ENCODE measurements at places on chromosomes 3 and 15. TPM values are rescaled to one million over a fixed set of nuclear protein-coding genes. Genes with fewer than 3 reads are reported as not detected.

Gene LIPH
- 0.44 TPM for total RNA-seq

Gene TEX55
- total RNA-seq, result not detected

Gene CPNE9
- 0.16 TPM for total RNA-seq

Gene PLAAT1
- total RNA-seq, result 8.1 TPM

Gene TGM5
- total RNA-seq, result not detected

Gene SOX14
- not detected for total RNA-seq

Gene SGO1
- total RNA-seq, result 0.38 TPM

Gene ADAMTS9
- total RNA-seq, result 14.7 TPM

Gene PLA2G4B
- total RNA-seq, result 3.8 TPM

GRCh38 chr3:150097588-150097890 lies 126.8 kb upstream of the PFN2 start:
- DNase-seq, result no peak

GRCh38 chr15:66042624-66043023 lies 173.3 kb downstream of the RAB11A start:
- no peak for DNase-seq

- DNase-seq, result no peak
Measured at GRCh38 chr3:151209654-151210053, 6.6 kb upstream of the GPR171 start.

- DNase-seq, result no peak
Measured at GRCh38 chr3:154224866-154225265, 99.4 kb downstream of the DHX36 start.

GRCh38 chr3:195897081-195897852 lies 11.1 kb downstream of the TNK2 start:
- no peak for DNase-seq

GRCh38 chr3:73608456-73609314 lies 16.1 kb downstream of the PDZRN3 start:
- no peak for DNase-seq

DNA sequence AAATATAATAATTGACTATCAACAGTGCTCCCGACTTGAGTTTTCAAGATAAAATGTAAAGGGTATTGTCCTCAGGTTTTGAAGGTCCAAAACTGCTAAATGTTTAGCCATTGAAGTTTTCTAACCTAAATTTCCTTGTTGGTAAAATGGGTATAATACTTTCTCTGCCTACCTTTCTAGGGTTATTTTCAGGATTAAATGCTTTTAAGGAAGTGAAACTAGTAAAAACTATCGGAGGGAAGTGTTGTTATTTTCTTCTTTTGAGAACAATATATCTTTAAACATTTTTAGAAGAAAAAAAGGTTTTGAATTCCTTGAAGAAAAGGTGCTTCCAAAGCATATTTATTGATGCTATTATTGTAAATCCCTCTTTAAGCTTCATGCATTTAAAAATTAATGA lies 67.3 kb downstream of the FILIP1L start:
- DNase-seq, result no peak

GRCh38 chr15:42194513-42194912 lies 13.6 kb downstream of the VPS39 start:
- no peak for DNase-seq

GRCh38 chr3:134852893-134853351 lies 57.9 kb downstream of the EPHB1 start:
- DNase-seq, result no peak

- DNase-seq, result no peak
Measured at GRCh38 chr3:97720417-97720816, 44.1 kb upstream of the ARL6 start.

DNA sequence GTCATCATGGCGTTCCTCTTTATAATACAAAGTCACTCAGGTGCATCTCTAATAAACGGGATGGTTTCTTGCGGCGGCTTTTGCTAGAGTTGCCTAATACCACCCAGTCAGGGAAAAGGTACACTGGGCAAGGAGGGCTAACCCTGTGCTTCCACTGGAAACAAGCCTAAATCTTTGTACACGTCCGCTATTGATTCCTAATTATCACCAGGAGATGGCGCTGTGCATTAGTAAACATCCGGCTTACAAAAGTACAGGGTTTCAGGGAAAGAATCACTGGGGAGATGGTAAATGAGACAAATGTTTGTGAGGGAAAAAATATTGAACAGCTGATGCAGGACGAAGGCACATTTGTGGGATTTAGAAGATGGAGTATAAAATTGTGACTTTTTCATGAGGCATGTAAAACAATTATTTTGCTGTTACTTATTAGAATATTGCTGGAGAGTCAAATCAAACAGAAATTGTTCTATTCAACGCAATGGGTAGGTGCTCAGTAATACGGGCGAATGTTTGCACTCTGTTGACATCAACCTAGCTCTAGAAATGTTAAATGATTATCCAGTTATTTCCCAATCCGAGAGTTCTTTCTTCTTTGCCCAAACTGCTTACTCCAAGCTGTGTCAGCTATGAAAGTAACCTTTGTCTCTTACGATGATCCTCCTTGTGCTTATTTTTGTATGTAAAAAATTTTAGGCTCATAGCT lies 50.6 kb downstream of the GMNC start:
- no peak for DNase-seq

DNA sequence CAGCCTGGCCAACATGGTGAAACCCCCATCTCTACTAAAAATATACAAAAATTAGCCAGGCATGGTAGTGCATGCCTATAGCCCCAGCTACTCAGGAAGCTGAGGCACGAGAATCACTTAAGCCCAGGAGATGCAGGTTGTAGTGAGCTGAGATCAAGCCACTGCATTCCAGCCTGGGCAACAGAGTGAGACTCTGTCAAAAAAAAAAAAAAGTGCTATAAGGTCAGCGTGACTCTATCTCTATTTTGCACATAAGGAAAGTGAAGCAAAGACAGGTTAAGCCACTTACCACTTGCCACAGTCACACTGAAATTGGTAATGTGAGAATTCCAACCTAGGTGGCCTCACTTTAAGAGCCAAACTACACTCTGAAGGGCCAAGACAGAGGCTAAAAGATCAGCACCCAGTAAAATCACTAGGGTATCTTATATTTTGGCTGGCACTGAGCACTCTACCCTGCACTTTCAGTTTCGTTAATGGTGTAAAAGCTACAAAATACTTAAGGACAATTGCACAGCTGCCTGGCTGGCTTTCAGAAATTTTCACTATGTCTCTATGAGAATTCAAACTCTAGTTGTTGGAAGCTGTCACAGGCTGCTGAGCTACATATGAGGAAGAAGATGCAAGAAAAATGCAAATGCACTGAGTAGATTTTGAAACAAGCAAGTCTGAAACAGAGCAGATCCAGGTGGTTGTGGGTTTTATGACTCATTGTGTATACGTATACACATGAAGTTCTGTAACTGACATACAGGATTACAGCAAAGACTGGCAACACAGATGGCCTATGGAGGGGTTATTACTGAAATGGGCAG lies 32.7 kb downstream of the TRANK1 start:
- no peak for DNase-seq

GRCh38 chr3:14718539-14718938 lies 43.6 kb downstream of the C3orf20 start:
- no peak for DNase-seq

DNA sequence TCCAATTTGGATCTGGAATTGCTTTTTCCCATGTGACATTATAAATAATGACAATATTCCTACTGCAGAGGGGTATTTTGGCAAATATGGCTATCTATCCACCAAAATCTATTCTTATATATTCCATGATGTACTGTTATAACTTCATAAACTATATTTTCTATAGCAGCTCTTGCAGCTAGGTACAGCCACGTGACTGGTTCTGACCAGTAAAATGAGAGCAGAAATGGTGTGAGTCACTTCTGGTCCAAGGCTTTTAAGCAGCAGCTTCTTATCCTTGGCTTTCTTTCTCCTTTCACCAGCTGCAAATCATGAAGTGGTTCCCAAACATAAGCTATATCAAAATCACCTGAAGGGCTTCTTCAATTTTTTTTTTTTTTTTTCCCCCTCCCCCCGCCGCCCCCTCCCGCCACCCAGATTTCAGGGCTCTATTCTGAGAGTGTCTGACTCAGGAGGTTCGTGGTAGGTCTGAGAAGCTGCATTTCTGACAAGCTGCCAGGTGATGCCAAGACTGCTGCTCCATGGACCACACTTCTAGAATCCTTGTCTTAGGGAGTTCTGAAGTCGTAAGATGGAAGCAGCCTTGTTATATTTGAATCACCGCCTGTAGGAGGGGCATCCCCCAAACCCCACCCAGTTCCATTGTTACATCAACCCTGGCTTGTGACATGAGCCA lies 357.5 kb downstream of the CHST2 start:
- DNase-seq, result no peak

DNA sequence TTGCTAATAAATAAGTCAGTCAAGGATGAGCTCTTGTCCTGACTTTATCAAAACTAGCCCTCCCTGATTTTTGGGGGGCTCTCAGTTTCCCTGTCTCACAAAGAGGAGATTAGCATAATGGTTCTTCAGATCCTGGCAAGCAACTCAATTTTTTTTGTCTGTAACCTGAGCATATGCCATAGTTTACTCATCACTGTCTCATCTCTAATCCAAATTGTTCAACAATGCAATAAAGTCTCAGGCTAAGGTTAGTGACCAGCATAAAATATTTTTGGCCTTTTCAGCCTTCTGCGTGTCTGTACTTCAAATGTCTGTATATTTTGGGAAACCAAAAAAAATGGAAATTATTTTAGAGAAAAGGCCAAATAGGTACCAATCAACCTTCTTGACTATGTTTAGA lies 465.6 kb upstream of the TPRG1 start:
- DNase-seq, result no peak

DNA sequence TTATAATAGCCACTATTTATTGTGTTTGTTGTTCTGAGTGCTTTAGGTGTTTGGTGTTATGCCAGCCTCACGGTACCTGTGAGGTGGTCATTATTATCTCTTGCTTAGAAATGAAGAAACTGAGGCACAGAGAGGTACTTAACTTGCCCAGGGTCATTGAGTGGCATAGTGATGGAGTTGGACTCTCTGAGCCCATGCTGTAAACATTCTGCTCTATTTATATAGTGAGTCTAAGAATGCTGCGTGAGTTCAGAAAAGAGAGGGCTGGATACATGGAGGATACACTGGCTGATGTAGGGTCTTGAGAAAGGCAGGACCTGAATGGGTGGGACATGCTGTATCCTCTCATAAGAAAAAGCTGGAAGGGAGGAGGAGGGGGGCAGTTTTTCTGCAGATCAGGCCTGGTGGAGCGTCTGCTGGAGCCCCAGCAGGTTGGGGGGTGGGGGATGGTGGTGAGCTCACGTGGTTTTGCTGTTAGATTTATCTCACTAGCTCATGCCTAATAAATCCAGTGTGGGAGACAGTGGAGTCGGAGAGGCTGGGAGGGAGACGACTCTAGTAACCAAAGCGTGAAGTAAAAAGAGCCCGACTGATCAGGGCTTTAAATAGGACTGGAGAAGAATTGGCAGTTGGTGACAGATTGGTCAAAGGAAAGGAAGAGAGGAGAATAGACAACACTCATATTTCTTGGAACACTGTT lies 16.0 kb downstream of the MED12L start:
- no peak for DNase-seq

- DNase-seq, result no peak
Measured at GRCh38 chr3:4584456-4585249, 91.5 kb downstream of the ITPR1 start.

GRCh38 chr3:116386168-116386567 lies 59.1 kb downstream of the LSAMP start:
- no peak for DNase-seq

DNA sequence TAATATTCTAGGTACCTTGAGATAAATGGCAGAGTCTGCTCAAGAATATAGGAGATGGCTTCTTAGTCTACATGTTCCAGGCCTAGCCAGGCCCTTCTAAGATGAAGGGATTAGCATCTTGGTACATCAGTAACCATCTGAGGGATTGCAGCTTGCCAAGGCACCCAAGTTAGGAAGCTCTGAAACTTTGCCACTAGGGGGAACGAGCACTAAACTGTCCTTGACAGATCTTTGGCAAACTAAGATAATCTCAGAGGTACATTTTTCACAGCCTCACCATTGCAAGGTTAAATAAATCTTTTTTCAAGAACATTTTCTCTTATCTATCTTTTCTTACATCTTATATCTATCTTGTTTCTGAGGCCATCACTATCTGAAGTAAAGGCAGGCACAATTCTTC lies 351.2 kb downstream of the RAP2B start:
- DNase-seq, result no peak

DNA sequence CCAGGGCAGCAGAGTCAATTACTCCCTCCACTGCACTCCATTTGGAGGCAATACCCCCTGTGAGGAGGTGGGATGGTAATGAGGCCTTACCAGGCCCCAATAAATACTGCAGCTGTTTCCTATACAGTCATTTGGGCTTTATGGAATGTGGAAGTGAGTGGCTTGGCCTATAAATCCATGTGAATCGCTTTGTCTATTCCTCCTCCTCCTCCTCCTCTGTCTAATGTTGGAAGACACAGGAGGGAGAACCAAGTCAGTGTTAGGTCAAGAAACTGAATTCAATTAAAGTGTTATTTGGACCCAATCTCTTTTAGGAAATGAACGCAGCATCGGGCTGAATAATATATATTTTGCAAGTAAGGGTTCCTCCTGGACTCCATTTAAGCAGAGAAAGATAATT lies 17.3 kb upstream of the SRGAP3 start:
- no peak for DNase-seq

DNA sequence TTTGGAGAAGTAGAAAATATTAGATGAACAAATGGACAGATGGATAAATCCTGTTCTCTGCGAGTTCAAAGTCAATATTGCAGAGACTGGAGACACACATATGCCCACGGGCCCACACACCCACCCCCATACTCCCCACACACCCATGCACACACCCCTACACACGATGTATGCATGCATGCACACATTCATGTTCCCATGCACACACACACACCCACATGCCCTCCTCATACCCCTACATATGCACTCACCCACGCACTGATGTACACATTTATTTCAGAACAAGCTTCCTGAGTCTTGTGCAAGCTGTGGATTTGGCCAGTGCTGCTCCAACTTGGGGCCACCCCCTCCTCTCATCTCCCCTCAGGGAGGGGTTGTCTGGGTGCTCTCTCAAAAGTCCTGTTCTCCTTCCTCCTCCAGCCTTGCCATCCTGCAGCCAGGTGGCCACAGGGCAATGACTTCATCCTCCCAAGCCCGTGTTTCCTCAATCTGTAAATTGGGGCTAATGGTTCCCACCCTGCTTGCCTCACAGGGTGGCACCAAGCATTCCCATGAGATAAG lies 16.4 kb downstream of the MAPKAPK3 start:
- DNase-seq, result no peak

DNA sequence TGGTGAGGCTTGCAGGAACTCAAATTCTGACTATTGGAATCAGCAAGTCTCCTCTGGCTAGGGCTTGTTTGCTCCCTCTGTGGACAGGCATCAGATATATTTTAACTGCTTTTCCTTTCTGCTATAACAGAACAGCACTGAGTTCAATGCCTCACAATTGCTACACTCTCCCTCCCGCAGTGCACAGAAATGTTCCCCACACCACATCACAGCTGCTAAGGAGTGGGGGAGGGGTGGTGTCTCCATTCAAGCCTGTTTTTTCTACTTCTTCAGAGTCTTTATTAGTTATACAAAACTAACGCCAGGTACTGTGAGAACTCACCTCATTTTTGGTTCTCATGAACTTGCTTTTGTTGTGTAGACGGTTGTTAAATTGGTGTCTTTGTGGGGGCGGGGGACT lies 68.5 kb downstream of the BCHE start:
- DNase-seq, result no peak

Measured in left ventricle myocardium inferior (tissue), 1 donor.